Germinal center (tissue), 1 donor: ENCODE measurements at places on chromosomes 11 and 22.

DNA sequence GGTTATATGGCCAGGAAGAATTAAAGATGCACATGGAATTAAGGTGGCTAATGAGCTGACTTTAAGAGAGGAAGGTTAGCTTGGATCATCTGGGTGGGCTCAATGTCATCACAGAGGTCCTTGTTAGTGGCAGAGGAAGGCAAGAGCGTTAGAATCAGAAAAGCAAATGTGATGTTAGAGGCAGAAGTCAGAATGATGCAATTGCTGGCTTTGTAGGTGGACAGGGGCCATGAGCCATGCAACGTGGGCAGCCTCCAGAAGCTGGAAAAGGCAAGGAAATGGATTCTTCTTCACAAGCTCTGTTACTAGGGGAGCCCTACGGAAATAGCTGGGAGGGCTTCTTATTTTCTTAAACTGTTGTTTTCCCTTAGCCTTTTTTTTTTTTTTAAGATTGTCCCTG, 2.3 kb upstream of the CBLIF start:
- DNase-seq: no peak

GRCh38 chr11:125088576-125089455, 22.6 kb downstream of the TMEM218 start:
- no peak for DNase-seq

GRCh38 chr22:31215018-31215535, 3.0 kb downstream of the LIMK2 start:
- no peak for DNase-seq

- no peak for DNase-seq
Observed at GRCh38 chr22:29305836-29306174, 645 bp upstream of the GAS2L1 start.

DNA sequence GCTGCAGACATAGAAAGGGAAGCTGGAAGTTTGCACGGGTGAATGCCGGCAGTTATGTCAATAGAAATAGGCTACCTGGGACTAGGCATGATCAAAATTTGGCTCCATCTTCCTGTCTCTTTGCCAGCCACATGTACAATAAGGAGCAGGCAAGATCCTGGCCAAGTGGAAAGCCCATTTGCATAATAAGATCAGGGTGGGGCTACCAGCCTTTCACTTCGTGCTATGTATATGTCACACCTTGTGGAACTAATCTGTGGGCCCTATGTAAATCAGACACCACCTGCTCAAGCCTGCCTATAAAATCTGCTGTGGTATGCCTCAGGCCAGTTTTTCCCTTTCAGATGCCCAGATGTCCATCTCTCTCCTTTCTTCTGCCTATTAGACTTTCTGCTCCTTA, 79.3 kb upstream of the DRD2 start:
- no peak for DNase-seq

DNA sequence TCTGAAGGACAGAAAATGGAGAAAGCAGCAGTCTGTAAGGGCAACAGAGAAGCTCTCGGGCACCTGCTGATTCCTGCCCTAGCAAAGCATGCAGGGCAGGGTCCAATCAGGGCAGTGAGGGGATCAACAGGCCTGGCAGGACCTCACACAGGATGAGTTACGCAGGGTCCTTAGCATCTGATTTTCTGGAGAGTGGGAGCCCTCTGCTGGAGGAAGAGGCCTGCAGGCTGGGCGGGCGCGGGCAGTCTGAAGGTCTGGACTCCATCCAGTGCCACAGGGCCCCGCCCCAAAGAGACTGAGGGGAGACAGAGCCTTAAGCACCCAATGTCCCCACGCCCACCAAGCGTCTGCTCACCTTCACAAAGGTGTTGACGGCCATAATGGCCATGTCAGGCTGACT, 28.9 kb downstream of the AP1B1 start:
- DNase-seq: no peak

DNA sequence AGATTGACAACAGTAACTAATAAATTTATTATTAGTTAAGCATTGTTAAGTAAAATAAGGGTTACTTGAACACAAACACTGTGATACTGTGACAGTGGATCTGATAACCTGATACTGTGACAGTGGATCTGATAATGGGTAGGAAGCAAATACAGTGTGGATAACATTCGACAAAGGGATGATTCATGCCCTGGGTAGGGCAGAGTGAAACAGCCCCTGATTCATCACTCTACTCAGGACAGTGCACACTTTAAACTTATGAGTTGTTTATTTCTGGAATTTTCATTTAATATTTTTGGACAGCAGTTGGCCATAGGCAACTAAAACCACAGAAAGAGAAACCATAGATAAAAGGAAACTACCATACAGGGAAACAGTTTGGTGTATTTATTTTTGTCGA, 60.8 kb upstream of the CTSC start:
- DNase-seq: no peak

- DNase-seq: no peak
Observed at GRCh38 chr11:114157476-114158050, 98.1 kb downstream of the ZBTB16 start.

- peak; percentile 54 for DNase-seq
Observed at GRCh38 chr11:59429924-59430516, 3.8 kb upstream of the OR5A2 start.

GRCh38 chr22:20531404-20532201, 24.2 kb downstream of the MED15 start:
- DNase-seq: no peak

GRCh38 chr22:38042488-38042790, 14.8 kb upstream of the PICK1 start:
- no peak for DNase-seq

DNA sequence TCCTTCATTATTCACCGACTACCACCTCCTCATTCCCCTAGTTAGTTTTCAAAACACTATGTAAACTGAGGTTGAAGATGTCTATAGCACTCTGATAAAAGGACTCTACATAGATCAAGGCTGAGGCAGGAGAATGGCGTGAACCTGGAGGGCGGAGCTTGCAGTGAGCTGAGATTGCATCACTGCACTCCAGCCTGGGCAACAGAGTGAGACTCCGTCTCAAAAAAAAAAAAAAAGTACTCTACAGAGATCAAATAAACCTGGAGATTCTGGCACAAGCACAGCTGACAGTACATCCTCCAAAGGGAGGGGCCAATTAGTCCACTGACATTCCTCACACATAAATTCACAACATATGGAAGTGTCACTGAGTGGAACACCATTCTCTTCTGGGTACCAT, 31.0 kb downstream of the TSG101 start:
- DNase-seq: no peak
